MV-4-11 (cell line): ENCODE measurements at places on chromosomes 6 and 20.
A peak's percentile ranks its signal among the peaks of the same experiment; 100 is the strongest.

- DNase-seq: no peak
Measured at GRCh38 chr20:9374480-9374879, 139.9 kb upstream of the LAMP5 start.

DNA sequence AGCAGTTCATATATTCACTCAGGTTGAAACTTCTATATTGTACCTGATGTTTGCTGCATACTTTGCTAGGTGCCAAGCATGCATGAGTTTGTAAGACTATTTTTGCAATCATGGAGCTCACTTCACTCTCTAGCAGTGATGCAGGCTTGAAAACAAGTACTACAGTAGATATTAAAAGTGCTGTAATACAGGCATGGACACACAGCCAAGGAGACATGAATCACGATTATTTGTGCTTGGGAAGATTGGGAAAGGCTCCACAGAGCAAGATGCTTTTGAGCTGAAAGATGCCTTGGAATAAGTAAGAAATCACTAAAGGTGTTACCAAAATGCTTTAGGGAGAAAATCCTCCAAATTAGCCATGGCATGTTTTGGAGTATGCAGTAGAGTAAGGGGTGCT, 427.4 kb downstream of the UTRN start:
- no peak for DNase-seq

- DNase-seq: peak; percentile 19
Measured at GRCh38 chr6:144123421-144123820, 26.9 kb upstream of the STX11 start.

- DNase-seq: no peak
Measured at GRCh38 chr20:43658723-43659419, 8.0 kb upstream of the MYBL2 start.

DNA sequence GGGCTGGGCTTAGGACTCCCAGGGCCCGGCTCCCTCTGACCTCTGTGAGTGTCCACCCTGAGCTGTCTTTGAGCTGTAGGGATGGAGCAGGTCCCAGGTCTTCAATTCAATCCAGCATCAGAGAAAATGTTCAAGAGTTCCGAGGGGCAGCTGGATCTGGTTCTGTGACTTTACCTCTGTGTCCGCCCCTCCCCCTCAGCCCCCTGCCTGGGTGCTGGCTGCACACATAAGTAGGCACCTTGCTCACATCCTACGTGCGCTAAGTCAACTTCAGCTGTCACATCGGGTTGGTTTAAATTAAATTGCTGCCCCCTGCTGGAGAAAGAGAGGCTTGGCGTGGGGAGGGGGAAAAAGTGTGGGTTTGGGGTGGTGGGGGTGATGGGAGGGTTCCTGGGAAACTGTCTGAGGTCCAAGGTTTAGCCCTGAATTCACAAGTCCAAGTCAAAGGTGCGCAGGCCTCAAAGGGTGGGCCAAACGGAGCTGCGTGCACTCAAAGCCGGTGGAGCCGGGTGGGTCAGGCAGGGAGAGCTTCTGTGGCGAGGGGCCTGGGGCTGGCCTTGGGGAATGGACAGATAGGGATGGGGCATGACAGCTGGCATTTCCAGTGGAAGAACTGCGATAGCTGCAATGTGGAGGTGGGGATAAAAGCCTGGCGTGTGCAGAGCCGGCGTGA, 3.0 kb downstream of the WFDC5 start:
- no peak for DNase-seq

- no peak for DNase-seq
Measured at GRCh38 chr20:43536041-43536816, 22.6 kb upstream of the SGK2 start.

DNA sequence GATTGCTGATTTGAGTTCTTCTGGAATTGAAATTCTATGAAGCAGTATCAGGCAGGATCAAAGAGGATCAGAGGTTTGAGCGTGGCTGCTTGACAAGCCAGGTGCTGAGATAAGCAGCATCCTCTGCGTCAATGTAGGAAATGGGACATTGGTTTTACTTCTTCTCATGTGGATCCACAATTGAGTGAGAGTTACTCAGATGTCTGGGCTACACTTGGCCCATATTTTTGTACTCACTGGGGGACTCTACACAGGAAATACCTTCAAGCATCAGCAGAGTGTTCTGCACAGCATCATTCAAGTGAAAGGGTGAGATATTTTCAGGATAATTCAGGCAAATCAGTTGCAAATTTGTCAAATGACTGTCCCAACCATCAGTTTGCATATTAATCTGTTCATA, 613.9 kb upstream of the ARID1B start:
- DNase-seq: no peak
